HT1080 (cell line): ENCODE measurements at places on chromosomes 5 and 9. TPM values are rescaled to one million over a fixed set of nuclear protein-coding genes. Genes with fewer than 3 reads are reported as not detected.
A peak's percentile ranks its signal among the peaks of the same experiment; 100 is the strongest.

GRCh38 chr9:112783551-112783954 lies 33.0 kb downstream of the SNX30 start:
- no peak for DNase-seq

The SOX30 gene
- total RNA-seq = not detected in 2 replicates

DNA sequence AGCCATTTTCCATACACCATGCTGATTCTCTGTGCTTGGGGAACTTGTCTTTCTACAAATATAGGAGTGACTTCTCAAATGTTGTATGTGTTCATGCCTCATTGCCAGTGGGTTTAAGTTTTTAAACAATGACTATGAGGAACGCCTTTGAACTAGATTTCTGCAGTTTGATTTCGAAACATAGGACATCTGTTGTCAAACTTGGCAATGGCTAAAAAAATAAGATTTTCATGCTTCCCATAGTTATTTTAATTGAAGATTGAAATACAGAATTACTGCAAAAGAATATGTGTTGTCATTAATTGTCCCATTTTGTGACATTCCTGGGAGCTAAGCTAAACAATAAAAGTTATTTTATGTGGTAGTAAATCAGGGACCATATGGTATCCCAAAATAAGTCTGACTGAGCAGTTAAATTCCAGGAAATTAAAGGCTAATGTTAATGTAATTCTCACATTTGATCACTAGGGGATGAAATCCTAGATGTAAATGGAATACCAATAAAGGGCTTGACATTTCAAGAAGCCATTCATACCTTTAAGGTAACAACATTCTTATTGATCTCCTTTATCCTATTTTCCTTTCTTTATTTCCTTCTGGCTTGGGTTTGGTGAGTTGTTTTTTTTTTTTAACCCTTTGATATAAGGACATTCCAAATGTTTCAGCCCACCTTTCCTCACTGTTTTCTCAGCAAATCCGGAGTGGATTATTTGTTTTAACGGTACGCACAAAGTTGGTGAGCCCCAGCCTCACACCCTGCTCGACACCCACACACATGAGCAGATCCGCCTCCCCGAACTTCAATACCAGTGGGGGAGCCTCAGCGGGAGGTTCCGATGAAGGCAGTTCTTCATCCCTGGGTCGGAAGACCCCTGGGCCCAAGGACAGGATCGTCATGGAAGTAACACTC lies 116.7 kb downstream of the GOLPH3 start:
- DNase-seq = no peak

GRCh38 chr9:124260769-124261603 lies 3.2 kb downstream of the NEK6 start:
- peak; percentile 89 for DNase-seq

The SPATA31D1 gene
- total RNA-seq = not detected in 2 replicates

- no peak for DNase-seq
These were observed 36.2 kb downstream of the NEK6 start for GRCh38 chr9:124293718-124294506.

The PDZD2 gene
- 0.87 and 1.1 TPM in 2 replicates for total RNA-seq

The TEX48 gene
- total RNA-seq = 0.96 TPM in 1 of 2 replicates, not detected in the other

The ANKRD18A gene
- total RNA-seq = not detected in 2 replicates

DNA sequence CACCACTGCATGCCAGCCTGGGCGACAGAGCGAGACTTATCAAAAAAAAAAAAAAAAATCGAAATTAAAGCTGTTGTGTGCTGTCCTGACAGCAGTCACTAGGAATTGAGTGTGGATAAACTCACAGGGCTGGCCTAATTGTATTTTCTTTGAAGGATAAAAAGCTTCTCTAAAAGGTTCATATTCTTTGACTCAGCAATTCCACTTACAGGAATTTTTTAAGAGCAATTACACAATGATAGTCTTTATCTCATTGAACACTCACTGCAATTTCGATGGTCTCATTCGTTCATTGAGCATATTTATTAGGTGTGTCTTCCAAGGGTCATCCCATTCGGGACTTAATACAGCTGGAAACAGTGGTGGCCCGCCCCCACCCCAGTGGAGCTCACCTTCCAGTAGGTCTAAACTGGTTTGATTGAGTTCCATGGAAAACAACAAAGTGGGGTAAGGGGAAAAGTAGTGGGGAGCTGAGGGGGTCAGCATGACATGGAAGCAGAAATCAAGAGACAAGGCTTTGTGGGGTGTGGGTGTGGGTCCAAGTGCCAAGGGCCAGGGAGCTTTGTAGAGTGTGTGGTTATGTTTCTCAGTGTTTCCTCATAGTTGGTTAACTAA lies 6.7 kb downstream of the CDK9 start:
- no peak for DNase-seq

DNA sequence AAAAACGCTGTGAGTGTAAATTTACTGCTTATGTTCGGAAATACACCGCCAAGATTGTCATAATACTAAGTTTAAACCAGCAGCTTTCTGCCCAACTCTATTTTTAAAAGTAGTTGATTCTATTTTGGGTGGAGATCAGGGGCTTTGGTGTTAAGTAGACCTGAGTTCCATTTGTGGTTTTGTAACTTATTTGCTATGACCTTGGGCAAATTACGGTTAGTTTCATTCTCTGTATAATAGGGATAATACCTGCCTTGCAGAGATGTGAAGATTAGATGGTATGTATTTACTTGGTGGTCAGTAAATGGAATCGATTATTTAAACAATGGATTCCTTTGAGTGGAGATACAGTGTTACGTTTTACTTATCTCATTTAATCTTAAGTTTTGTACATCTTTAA lies 1.6 kb downstream of the RAD23B start:
- DNase-seq = no peak

- DNase-seq = no peak
These were observed 290.8 kb downstream of the GLIS3 start for GRCh38 chr9:4009006-4009511.

GRCh38 chr9:26870292-26870691 lies 22.3 kb downstream of the CAAP1 start:
- DNase-seq = no peak

- no peak for DNase-seq
These were observed 126.9 kb upstream of the PDE4D start for GRCh38 chr5:60020457-60020856.

The SH3PXD2B gene
- total RNA-seq = 5.3 and 6.4 TPM in 2 replicates

- DNase-seq = no peak
These were observed 247.1 kb upstream of the PANK3 start for GRCh38 chr5:168826246-168826725.

GRCh38 chr5:133244242-133244641 lies 192.4 kb downstream of the HSPA4 start:
- no peak for DNase-seq

The ECSCR gene
- 53.3 and 67.7 TPM in 2 replicates for total RNA-seq

DNA sequence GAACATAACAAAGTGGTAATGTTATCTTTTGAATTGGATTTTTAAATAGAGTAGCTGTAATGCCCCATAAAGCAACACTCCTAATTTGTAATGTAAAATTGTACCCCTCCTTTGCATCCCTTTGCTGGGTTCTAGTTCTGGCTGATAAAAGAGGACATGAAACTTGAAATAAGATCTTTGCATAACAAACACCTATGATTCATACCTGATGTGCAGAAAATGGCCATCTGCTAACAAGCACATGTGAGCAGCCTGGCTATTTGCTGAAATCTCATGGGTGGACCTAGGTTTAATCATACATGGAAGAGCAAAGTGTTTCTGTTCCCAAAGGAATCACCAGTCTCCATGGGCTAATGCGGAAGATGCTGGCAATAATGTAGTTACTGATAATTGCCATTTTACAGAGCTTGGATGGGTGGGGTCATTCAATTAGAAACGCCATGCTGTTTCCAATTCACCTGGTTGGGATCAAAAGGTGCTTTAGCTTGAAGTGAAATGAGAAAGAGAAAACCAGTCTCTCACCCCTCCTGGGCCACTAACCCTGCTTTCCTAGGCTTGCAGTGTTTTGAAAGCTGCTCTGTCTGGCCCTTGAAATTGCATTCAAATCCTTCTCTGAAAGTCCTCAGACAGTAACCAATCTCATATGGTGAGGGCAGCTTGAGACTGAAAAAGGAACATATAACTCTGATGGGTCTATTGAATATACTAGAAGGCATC lies 585.1 kb downstream of the TLE4 start:
- no peak for DNase-seq

- DNase-seq = no peak
These were observed 27.2 kb downstream of the NOTCH1 start for GRCh38 chr9:136518623-136519022.

- peak; percentile 48 for DNase-seq
These were observed 43.6 kb downstream of the ROPN1L start for GRCh38 chr5:10485142-10485795.

GRCh38 chr5:7546555-7546954 lies 150.6 kb downstream of the ADCY2 start:
- DNase-seq = no peak

DNA sequence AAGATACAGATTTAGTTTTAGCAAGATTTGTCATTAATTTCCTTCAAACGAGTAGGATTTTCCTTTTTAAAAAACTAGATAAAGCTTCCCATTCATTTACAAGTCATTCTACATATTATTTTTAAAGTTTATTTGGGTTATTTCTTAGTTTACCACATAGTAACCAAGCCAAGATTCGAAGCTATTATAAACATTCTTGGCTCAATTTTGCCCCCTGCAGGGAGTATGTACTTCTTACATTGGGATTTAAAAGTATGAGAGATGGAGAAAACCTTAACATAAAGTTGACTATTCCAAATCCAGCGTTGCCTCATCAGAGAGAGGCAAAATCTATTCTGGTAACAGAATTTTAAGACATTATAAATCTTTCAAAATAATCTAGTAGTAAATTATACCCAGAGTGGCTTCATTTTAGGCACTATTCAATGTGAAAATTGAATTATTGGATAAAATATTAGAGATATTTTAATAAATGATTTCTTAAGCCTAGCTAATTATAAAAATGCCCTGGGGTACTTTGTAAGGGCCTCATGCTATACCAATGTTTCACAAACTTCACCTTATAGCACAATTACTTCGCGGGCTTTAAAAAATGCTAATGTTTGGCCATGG lies 39.1 kb downstream of the FBN2 start:
- peak; percentile 13 for DNase-seq

DNA sequence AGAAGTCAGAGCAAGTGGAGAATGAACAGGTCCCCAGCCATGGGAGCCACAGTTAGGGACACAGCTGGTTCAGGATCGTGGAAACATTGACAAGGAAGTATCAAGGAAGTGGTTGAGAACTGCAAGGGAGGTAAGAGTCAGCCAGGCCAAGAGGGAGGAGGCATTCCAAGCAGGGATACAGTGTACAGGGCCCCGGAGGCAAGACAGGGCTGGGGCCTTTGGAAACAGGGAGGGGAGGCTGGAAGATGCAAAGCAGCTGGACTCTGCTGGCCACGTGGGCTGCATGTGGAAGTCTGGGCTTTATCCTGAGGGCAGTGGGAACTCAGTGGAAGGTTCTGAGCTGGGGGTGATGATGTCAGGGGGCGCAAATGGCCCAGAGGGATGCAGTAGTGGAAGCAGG lies 14.2 kb downstream of the CCDC180 start:
- no peak for DNase-seq

GRCh38 chr5:126531543-126532120 lies 63.4 kb downstream of the ALDH7A1 start:
- no peak for DNase-seq

GRCh38 chr5:139468421-139468931 lies 2.3 kb upstream of the SMIM33 start:
- DNase-seq = no peak

The ZNF608 gene
- 0.70 and 0.96 TPM in 2 replicates for total RNA-seq

DNA sequence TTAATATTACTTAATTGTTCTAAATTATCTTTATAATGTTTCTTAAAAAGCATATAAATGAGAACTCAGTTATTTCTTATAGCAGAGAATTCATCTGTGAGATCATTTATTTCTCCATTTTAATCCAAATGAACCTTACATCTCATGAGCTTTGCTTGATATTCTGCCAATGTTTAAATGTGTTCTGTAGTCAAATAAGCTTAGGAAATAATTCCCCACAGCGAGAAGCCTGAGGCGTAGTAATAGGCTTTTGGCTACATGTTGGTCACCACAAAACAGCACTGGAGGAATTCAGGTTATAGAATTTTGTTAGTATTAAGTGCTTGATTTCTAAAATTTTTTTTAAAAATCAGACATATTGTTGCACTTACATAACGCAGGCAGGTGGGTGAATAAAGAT lies 585.3 kb upstream of the RORB start:
- DNase-seq = no peak

The SLC23A1 gene
- total RNA-seq = not detected in 2 replicates
